ENCODE measurements at places on chromosomes 7 and 10. TPM values are rescaled to one million over a fixed set of nuclear protein-coding genes. Genes with fewer than 3 reads are reported as not detected.

DNA sequence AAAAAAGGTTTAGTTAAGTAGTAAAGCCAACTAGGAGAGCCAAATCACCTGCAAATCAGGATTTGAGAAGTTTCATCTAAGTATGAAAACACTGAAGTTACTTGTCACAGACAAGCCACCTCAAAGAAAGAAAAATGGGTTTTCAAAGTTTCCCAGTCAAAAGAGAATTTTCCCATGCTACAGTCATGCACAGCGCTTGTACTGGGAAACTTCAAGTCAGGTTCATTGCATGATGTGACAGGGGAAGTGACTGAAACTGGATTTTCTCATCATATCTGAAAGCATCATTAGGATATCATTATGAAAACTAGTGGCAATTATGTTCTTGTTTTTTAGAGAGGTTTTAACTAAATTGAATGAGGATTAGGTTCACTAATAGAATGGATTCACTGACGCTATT lies 167.0 kb downstream of the SGMS1 start:
- no peaks in the 10 kb centered on the region for H3K4me1 ChIP-seq
- no peaks in the 10 kb centered on the region for H3K27me3 ChIP-seq

GRCh38 chr10:21515361-21516241 lies 9.9 kb downstream of the SKIDA1 start:
- DNase-seq: no peak
- no peak overlapping the region for H3K27ac ChIP-seq
- H3K27me3 ChIP-seq: no peaks in the 10 kb centered on the region
- peak overlapping the region; percentile 83 for H3K4me3 ChIP-seq
- no peaks in the 10 kb centered on the region for H3K36me3 ChIP-seq

- H3K4me1 ChIP-seq: no peaks in the 10 kb centered on the region
- H3K36me3 ChIP-seq: no peaks in the 10 kb centered on the region
- H3K27me3 ChIP-seq: no peaks in the 10 kb centered on the region
- H3K4me3 ChIP-seq: no peak overlapping the region
- no peak overlapping the region for H3K27ac ChIP-seq
Measured at GRCh38 chr10:70584366-70584765, 18.2 kb downstream of the PRF1 start.

GRCh38 chr7:38806912-38807311 lies 102.1 kb downstream of the VPS41 start:
- H3K27me3 ChIP-seq: no peaks in the 10 kb centered on the region
- H3K36me3 ChIP-seq: no peaks in the 10 kb centered on the region
- no peak for DNase-seq
- H3K27ac ChIP-seq: no peak overlapping the region
- no peak overlapping the region for H3K4me3 ChIP-seq
- no peaks in the 10 kb centered on the region for H3K4me1 ChIP-seq

GRCh38 chr7:46007194-46007593 lies 86.1 kb upstream of the IGFBP3 start:
- no peak for DNase-seq
- no peaks in the 10 kb centered on the region for H3K36me3 ChIP-seq
- no peak overlapping the region for H3K4me3 ChIP-seq
- H3K27me3 ChIP-seq: no peaks in the 10 kb centered on the region

DNA sequence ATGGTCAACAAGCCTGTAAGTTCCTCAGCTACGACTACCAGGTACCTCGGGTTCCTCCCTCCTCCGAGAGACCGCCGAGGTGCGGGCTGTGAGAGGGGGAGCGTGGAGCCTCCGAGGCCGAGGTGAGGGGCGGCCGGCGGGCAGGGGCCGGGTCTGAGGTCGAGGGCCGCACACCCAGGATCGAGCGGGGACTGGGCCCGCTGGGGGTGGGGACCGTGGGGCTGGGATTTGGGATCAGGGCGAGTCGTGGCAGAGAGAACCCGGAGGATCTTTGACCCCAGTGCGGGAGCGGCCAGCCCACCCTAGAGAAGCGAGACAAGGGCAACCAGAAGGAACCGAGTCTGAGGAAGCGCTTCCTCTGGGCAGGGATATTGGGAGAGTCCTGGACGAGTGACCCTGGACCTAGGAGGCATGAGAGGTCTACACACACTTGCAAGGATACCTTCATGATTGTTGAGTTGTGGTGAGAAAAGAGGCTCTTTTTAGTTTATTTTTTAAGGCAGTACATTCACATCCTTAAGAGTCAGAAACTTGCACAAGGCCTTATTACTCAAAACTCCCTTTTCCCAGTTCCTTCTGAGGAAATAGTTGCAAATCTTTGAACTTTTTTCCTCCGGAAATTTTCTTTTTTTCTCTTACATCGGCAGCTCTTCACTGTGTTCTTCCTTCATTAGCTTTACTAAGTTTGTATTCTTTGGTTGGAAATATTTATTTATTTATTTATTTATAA lies 395 bp downstream of the ZNF487 start:
- peak overlapping the region; percentile 59 for H3K4me3 ChIP-seq
- H3K27me3 ChIP-seq: no peaks in the 10 kb centered on the region
- H3K27ac ChIP-seq: peak overlapping the region; percentile 87
- H3K36me3 ChIP-seq: no peaks in the 10 kb centered on the region
- DNase-seq: no peak
- H3K4me1 ChIP-seq: no peaks in the 10 kb centered on the region

DNA sequence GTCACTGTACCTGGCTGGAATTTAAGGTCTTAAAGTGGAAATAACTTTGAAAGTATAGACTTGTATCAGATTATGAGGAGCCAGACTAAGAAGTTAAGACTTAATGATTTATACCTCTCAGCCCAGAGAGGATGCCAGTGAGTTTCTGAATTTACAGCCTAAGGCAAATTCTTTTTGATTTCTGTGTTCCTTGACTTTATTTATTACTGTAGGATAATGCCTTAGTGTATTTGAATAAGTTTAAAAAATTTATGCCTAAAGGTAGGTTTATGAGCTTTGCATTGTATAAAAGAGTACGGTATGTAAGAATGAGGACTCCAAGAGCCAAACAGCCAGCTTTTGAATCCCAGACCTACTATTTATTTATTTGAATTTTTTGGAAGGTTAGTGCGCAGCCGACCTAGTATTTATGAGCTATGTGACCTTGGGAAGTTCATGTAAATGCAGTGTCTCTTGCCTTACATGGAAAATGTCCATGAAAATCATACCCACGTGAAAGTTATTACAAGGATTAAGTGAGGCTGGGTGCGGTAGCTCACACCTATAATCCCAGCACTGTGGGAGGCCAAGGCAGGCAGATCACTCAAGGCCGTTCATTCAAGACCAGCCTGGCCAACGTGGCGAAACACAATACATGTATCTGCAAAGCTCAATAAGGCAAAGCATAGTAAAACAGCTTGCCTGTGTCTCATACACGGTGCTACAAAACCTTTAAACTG lies 174.6 kb downstream of the AUTS2 start:
- H3K4me3 ChIP-seq: no peak overlapping the region
- H3K36me3 ChIP-seq: no peaks in the 10 kb centered on the region
- DNase-seq: no peak
- no peak overlapping the region for H3K27ac ChIP-seq
- H3K4me1 ChIP-seq: no peaks in the 10 kb centered on the region

GRCh38 chr10:36882781-36883180 lies 242.6 kb upstream of the ANKRD30A start:
- no peaks in the 10 kb centered on the region for H3K4me1 ChIP-seq
- no peak overlapping the region for H3K27ac ChIP-seq
- DNase-seq: no peak
- no peaks in the 10 kb centered on the region for H3K36me3 ChIP-seq

GRCh38 chr10:99619851-99620710 lies at the start of gene SLC25A28:
Gene SLC25A28 (minus strand): TSS chr10:99620439. CDS start chr10:99620335, 104 bp downstream.
- no peaks in the 10 kb centered on the region for H3K27me3 ChIP-seq
- H3K4me3 ChIP-seq: peak within 1 kb of the TSS; percentile 71
- peak; percentile 97 for DNase-seq
- H3K4me1 ChIP-seq: no peaks in the 10 kb centered on the region
- H3K27ac ChIP-seq: peak within 1 kb of the TSS; percentile 94

GRCh38 chr10:98041352-98042043 lies 11.1 kb upstream of the CRTAC1 start:
- no peak overlapping the region for H3K4me3 ChIP-seq
- H3K36me3 ChIP-seq: no peaks in the 10 kb centered on the region
- no peaks in the 10 kb centered on the region for H3K4me1 ChIP-seq
- H3K27me3 ChIP-seq: peaks cover 2% of the 10 kb centered on the region
- peak; percentile 82 for DNase-seq

- no peaks in the 10 kb centered on the region for H3K27me3 ChIP-seq
- no peak for DNase-seq
- no peaks in the 10 kb centered on the region for H3K36me3 ChIP-seq
- no peak overlapping the region for H3K27ac ChIP-seq
- no peaks in the 10 kb centered on the region for H3K4me1 ChIP-seq
Measured at GRCh38 chr10:75449382-75450074, 18.1 kb downstream of the LRMDA start.

DNA sequence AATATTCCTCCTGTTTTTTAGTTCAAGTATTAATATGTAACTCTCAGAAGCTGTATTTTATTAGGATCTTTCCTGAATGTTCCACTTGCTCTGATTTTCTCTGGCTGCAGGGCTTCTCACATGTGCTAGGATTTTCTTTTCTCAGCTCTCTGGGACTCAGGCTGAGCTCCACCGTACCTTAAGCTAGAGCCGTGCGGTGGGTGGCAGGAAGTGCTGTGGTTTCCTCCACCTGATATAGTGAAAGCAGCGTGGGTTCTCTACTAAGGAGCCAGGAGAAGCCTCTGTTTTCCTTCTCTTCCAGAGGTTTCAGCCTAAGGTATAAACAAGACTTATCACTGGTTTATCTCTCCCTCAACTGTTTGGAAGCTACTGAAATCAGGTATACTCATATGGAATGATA lies 433.6 kb downstream of the NRG3 start:
- H3K4me3 ChIP-seq: no peak overlapping the region
- no peak overlapping the region for H3K27ac ChIP-seq
- DNase-seq: no peak
- H3K27me3 ChIP-seq: no peaks in the 10 kb centered on the region

DNA sequence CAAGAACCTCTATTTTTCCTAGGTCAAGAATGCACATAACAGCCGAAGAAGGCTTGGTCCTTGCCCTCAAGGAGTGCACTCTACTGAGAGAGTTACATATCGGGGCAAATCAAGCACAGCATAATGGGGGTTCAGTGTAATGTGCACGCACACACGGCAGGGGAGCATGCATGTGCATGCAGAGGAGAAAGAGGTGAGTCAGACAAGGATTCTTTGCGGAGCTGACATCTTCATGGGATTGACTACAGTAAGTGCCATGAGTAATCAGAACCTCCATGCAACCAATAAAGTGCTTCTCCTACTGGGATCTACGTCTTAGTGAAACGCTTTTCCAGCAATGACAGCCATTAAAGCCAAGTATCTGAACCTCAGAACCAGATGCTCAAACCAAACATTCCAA lies 123.6 kb downstream of the RNF216 start:
- H3K36me3 ChIP-seq: peaks cover 3% of the 10 kb centered on the region
- DNase-seq: no peak
- no peaks in the 10 kb centered on the region for H3K27me3 ChIP-seq
- no peak overlapping the region for H3K4me3 ChIP-seq
- H3K4me1 ChIP-seq: no peaks in the 10 kb centered on the region
- H3K27ac ChIP-seq: no peak overlapping the region

DNA sequence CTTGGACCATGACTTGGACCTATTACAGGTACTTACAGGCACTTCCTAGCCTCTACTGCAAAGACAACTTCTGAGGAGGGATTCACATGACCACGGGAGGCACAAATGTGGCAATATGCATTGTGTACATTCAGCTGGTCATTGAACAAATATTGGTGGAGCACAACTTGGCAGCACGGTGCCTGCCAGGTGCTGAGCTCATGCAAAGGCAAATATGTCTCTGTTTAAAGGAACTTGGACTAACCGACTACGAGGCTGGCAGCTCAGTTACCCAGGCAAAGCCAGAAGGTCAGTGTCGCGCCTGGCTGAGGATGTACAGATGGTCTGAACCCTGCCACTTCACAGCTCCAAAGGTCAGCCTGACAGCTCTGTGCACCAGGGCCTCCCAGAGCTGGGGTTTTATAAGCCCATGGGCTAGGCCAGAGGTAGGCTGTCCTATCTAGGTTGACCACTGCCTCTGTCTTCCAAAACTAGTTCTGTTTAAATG lies 6.1 kb downstream of the DENND11 start:
- H3K27ac ChIP-seq: no peak overlapping the region
- DNase-seq: no peak
- no peak overlapping the region for H3K4me3 ChIP-seq
- H3K4me1 ChIP-seq: peaks cover 9% of the 10 kb centered on the region

GRCh38 chr10:89419548-89419947 lies 5.2 kb downstream of the IFIT5 start:
- H3K27ac ChIP-seq: no peak overlapping the region
- no peaks in the 10 kb centered on the region for H3K27me3 ChIP-seq
- H3K36me3 ChIP-seq: peaks cover 2% of the 10 kb centered on the region

GRCh38 chr7:41870461-41871138 lies 167.7 kb upstream of the INHBA start:
- DNase-seq: no peak
- no peaks in the 10 kb centered on the region for H3K27me3 ChIP-seq
- no peak overlapping the region for H3K27ac ChIP-seq
- H3K4me3 ChIP-seq: no peak overlapping the region
- no peaks in the 10 kb centered on the region for H3K4me1 ChIP-seq
- H3K36me3 ChIP-seq: no peaks in the 10 kb centered on the region

GRCh38 chr10:110074758-110075671 lies 67.2 kb downstream of the ADD3 start:
- H3K27me3 ChIP-seq: no peaks in the 10 kb centered on the region
- no peaks in the 10 kb centered on the region for H3K36me3 ChIP-seq
- DNase-seq: no peak
- peaks cover 4% of the 10 kb centered on the region for H3K4me1 ChIP-seq

- no peaks in the 10 kb centered on the region for H3K27me3 ChIP-seq
- no peak overlapping the region for H3K27ac ChIP-seq
- H3K36me3 ChIP-seq: no peaks in the 10 kb centered on the region
- no peak overlapping the region for H3K4me3 ChIP-seq
- DNase-seq: no peak
- no peaks in the 10 kb centered on the region for H3K4me1 ChIP-seq
Measured at GRCh38 chr10:24428410-24428782, 219.5 kb downstream of the KIAA1217 start.

GRCh38 chr10:24963521-24964041 lies 11.2 kb upstream of the PRTFDC1 start:
- no peak overlapping the region for H3K4me3 ChIP-seq
- H3K36me3 ChIP-seq: no peaks in the 10 kb centered on the region
- H3K27me3 ChIP-seq: no peaks in the 10 kb centered on the region
- no peak for DNase-seq
- no peaks in the 10 kb centered on the region for H3K4me1 ChIP-seq
- H3K27ac ChIP-seq: no peak overlapping the region

The CALY gene
- not detected for polyA plus RNA-seq

The FBXO24 gene
- polyA plus RNA-seq: 1.2 TPM

The SPDYE2 gene
- polyA plus RNA-seq: not detected

The CCL24 gene
- polyA plus RNA-seq: 3.3 TPM

The ZNF438 gene
- polyA plus RNA-seq: 10.6 TPM

The IL2RA gene
- 0.33 TPM for polyA plus RNA-seq

The HYAL4 gene
- not detected for polyA plus RNA-seq

The NKX2-3 gene
- polyA plus RNA-seq: 0.05 TPM

The PRSS37 gene
- polyA plus RNA-seq: not detected
